ENCODE measurements at places on chromosomes 5 and 9.
A peak's percentile ranks its signal among the peaks of the same experiment; 100 is the strongest.

DNA sequence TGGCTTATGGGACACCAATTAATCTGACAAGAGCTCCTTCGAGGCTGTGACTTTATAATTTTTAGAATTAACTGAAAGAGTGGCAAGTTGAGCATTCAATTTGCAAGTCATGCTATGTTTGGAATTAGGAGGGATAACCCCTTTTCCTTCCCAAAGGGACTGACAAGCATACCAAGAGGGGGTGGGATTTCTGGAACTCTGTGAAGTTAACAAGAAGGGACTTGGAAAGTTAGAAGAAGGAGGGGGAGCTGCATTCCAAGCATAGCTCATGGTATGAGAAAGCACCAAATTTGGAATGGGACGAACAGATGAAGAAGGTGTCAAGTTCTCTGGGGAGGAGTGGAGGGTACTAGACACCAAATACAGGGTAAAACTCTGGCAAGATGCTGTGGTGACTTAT lies 8.9 kb upstream of the PALM2AKAP2 start:
- peak; percentile 96 for DNase-seq

GRCh38 chr9:129377931-129378661 lies 200.0 kb upstream of the IER5L start:
- no peak for DNase-seq

DNA sequence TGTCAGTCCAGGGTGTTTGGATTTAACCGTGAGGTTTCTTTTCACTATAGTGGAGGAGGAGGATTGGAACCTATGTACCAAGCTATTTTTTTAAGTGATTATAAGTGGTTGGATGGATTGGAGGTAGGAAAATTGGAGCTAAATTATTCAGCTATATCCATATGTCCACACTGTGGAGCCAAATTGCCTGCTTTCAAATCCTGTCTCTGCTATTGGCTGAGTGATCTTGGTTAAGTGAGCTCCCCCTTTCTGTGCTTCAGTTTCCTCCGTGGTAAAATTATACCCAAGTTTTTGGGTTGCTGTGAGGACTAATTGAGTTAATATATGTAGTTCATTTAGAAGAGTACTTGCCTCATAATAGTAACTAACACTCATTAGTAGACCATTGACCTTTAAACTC lies 2.5 kb downstream of the CENPP start:
- DNase-seq: peak; percentile 3

DNA sequence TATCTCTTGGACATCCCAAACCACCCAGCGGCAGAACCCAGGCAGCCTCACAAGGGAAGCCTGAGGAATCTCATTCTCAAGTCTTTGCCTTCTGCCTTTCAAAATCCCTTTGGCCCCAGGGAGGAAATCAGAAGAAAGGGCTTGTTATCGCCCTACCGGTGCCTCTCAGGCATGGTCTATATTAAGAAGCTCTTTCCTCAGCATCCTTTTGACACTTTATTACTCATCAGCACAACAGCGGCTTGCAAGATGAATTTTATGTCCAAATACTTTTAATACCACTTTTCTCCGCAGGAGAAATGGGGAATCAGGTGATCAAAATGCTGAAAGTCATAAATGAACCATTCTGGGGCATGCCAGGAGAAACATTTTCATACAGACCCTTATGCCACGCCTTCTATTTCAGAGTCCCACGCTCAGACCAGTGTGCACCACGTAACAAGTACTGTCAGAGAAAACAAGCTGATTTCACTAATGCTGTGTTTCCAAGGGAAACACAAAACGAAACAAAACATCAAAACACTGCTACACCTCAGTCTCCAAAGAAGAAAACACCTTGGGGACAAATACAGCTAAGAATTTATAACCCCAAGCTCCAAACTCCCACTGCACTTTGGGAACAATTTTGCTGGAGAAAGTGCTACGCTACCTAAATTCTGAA lies 30.0 kb downstream of the RAPGEF1 start:
- DNase-seq: no peak

GRCh38 chr9:125633116-125633745 lies 73.8 kb downstream of the MAPKAP1 start:
- no peak for DNase-seq

- DNase-seq: no peak
Measured at GRCh38 chr5:65832603-65833228, 93.7 kb upstream of the ERBIN start.

DNA sequence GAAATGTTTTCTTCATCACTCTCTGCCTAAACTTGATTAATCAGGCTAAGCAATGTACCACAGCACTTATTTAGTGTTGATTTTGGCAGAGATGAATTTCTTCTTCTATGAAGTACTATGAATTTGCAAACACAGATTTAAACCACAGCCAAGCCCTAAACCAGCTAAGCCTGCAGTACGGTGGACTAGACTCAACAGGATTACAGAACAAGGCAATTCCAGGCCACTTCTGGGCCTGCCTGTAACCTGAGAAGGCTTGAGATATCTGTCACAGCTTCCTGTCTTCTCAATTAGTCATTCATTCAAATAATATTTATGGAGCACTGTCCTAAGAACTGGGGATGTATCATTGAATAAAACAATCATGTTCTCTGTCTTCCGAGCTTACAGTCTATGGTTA lies 32.4 kb upstream of the CAST start:
- peak; percentile 48 for DNase-seq

DNA sequence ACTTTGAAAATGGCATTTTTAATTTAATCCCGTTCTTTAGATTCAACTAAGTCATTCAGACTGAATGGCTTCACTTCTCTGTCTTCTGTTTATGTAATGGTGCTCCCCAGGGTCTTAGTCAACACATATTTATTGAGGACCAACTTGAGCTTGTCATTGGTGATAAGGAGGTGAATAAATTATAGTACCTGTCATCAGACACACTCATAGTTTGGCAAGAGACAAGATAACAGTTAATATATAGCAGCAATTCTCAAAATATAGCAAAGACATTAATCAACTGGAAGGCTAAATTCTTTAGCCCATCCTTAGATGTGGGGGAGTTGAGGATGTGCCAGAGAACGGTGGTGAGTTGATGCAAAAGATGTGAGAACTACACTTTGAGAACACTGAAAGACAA lies 78.4 kb downstream of the MACIR start:
- DNase-seq: no peak

- DNase-seq: no peak
Measured at GRCh38 chr5:157471709-157472108, 11.7 kb downstream of the NIPAL4 start.

GRCh38 chr9:115650768-115651167 lies 502.8 kb upstream of the PAPPA start:
- peak; percentile 48 for DNase-seq

DNA sequence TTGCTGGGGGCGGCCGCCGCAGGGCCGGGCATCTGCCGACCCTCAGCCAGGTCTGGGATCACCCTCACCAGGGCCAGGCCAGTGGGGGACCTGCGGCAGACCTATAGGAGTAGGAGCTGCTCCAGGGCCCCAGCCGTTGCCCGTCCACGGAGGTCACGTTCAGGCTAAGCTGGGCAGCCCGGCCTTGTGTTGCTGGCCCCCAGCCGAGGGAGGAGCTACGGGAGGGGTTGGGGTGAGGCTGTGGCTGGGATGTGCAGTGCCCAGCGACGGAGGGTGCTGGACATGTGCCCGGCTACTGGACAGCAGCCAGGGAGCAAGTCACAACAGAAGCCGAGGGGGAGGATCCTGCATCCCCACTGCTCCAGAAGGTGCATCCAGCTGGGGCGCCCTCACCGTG lies 39.6 kb upstream of the SLC6A19 start:
- DNase-seq: no peak

DNA sequence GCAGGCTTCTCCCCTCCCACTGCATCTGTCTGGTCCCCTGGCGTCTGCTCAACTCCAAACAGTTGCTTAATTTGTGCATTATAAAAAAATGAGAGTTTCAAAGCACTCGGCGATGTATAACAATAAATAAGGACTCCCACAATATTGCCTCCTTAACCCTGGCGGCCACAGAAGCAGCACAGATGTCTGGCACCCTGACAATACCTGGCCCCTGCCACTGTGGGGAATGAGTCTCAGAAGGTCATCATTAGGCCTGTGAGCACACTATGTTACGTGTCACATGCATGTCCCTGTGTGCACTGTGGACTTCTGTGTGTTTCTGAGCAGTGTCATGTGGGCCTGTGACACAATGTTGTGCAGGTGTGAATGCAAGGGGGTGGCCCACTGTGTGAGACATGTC lies 236.5 kb downstream of the PBX3 start:
- no peak for DNase-seq

- DNase-seq: no peak
Measured at GRCh38 chr9:133088146-133088750, 26.5 kb downstream of the CEL start.

- DNase-seq: no peak
Measured at GRCh38 chr5:58498340-58498942, 7.2 kb downstream of the GAPT start.

- no peak for DNase-seq
Measured at GRCh38 chr5:52988335-52989024, 672 bp upstream of the ITGA2 start.

GRCh38 chr5:107661038-107661649 lies 9.6 kb downstream of the EFNA5 start:
- DNase-seq: no peak

DNA sequence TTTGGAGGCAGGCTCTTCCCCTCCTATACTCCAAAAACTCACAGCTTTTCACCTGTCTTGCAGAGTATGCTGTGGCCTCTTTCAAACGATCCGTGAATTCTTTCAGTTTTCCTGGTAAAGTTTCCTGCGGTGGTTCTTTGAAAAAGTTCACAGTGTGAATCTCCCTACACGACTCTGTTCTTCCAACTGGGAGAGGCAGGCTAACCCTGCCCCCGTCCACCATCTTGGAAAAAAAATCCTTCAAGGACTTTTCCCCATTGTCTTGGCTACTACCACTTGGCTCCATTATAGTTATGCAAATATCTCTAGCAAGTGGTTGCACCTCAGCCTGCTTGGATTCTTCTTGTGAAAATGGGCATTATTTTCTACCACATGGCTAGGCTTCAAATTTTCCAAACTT lies 382.6 kb downstream of the AGTPBP1 start:
- DNase-seq: no peak

DNA sequence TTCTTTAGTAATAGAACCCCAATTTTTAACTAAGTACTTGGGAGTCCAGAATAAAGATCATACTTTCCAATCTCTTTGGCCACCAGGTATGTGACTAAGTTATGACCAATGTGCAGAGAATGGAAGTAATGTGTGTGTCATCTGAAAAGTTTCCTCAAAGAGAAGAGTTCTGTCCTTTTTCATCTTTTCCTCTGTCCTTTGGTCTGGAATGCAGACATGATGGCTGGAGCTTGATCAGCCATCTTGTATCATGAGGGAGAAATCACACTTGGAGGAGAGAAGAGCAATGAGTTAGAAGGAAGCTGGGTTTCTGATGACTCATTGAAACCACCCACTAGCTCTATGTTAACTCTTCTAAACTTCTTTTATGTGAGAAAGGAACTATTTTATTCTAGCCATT lies 5.5 kb upstream of the CPEB4 start:
- no peak for DNase-seq

DNA sequence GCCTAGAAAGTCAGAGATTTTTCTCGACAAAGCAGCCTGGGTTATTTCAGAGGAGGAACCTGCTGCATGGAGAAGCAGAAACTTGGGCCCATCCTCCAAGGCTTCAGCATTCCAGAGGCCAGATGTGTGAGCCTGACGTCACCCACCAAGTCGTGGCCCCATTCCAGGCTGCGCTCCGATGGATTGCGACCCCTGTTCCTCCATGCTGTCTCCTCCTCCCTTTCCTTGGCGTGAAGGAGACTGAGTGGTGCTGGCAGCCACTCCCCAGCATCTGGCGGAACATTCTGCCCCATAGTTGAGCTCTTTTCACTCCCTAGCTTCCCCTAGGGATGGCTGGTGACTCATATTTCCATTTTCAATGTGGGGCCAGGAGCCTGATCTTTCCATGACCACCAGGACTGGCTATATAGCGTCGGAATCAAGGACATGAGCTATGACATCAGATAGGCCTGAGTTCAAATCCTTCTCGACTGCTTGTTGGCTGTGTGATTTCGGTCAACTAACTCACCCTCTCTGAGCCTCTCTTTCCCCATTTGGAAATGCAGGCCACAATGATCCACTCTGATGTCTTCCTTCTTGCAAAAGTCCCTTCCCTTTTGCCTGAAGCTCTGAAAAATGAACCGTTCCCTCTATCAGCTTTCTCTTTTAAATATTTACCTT lies 24.5 kb upstream of the DUSP1 start:
- no peak for DNase-seq

- DNase-seq: no peak
Measured at GRCh38 chr5:177963966-177964365, 32.1 kb downstream of the PROP1 start.

DNA sequence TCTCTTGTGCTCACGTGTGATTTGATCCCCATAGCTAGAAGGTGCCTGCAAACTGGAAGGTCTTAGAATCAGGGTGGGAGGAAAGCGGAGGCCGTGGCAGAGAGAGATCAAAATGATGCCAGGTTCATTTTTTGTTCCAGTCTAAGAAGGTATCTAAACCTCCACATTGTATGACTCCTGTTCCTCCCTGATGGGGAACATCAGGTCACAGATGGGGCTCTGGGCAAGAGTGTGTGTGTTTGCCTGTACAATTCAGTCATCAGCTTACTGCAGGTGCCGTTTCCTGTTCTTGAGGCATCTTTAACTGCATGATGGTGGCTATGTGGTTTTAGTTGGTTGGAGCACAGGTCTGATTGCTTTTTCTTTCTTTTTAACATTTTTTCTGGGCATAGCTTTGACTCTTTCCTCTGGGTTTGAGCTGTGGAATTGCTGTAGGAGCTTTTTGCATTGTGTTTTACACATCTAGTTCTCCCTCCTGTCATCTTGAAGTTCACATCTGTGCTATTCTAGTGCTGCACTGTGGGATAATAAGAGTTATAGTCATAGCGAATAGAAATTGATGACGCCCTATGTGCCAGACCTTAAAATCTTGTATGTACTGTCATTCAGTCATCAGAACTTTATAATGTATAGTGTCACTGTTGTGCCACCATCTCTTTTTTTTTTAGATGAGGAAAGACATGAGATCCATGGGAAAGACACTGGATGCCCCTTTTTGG lies 30.8 kb downstream of the ARHGAP26 start:
- no peak for DNase-seq

GRCh38 chr5:109439590-109439989 lies 29.8 kb upstream of the PJA2 start:
- DNase-seq: no peak

DNA sequence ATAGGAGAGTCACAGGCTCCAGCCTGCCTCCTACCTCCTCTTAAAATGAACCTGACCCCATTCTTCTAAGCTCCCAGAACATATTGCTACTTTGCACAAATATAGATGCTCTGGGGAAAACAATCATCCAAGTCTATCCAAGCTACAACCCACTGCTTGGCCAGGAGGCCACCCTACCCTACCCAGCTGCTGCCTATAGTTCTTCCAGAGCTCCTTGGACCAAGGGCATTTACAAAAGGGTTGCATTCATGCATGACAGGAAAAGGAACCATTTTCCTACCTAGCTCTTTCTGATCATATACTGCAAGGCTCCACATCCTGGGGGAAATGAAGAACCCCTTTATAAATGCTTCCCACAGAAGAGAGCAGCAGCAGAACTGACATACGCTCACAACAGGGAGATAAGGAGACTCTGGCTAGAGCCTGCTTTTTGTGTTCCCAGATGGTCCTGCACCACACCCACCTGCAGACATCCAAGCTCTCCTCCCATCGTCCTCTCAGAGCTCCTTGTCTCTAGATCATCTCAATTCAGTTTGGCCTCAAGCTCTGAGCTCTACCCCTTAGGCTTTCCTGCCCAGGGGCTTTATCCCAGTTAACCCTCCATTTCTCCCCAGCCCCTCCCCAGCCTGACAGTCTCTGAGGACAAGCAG lies 185.5 kb downstream of the SPOCK1 start:
- no peak for DNase-seq

All from HS-27A (cell line).